Activated T-cell treated with anti-CD3 and anti-CD28 coated beads, Interleukin-2, amount 50 U/mL, for 72 hours (primary cell): ENCODE measurements at places on chromosomes 12 and 14.

DNA sequence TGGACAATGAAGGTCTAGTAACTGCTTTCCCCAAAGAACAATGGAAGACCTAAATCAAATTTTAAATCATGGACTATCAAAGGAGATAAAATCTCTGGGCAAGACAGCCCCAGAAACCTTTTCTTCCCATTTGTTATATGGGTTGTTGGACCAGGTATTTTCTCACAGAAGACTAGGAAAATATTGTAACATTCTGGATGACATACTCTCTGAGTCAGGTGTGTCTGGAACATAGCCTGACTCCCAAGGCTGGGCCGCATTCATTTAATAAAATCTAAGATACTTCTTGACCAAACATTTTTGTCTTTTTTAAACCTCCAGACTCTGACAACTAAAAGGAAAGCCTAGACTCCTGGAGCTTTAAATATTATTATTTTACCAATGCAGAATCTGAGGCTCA, 87.9 kb downstream of the ATP23 start:
- DNase-seq = no peak

DNA sequence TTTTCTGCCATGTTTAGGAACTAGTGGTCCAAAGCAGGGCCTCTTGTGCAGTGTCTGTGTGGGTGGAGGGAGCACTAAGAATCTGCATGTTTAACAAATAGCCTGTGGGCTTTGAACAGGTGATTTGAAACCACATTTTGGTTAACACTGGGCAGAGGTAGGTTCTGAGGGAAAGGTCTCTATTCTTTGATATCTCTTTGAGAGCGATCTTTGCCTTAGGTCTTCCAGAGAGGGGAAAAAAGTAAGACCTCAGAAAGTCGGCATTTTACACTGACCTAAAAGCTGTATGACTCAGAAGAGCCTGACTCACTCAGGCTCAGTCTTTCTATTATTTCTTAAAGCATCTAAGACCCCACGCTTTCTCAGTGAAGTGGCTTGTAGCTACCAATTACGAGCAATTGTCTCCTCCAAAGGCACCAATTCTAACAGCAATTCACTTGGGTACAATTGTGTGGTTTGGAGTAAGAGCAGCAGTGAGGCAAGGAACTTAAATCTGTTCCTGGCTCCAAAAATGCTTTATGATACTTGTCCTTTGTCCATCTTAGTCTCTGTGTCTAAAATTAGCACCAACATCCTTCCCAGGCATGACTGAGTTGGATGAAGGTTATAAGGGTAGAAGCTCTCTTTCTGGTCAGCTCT, 8.8 kb downstream of the EIF2B2 start:
- DNase-seq = peak; percentile 24

DNA sequence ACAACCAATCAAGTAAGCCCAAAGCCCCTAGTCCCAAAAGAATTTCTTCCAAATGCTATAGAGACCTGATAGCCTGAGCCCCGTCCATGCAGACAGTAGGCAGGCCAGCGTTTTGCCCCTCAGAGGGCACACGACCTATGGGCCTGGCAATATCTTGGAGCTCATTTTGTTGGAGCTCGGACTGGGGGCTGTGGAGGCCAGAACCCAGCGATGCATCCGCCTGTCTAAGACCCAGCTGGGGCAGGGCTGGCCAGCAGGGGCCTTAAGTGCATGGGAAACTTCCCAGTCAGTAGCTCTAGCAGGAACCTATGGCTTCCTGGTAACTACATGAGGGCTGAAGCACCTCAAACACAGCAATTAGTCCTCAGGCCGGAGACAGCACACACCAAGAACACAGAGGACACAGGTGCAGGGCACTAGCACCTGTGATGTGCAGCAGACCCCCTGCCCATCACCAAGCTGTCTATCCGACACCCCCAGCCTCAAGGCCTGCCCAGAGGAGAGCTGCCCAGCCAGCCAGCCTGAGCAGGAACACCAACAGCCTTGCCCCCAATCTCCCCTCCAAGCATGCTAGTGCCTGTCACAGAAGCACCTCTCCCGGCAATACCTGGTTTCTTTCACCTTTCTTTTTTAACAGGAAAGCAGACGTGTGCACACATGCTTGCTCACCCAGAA, 50.8 kb downstream of the ARL6IP4 start:
- no peak for DNase-seq

DNA sequence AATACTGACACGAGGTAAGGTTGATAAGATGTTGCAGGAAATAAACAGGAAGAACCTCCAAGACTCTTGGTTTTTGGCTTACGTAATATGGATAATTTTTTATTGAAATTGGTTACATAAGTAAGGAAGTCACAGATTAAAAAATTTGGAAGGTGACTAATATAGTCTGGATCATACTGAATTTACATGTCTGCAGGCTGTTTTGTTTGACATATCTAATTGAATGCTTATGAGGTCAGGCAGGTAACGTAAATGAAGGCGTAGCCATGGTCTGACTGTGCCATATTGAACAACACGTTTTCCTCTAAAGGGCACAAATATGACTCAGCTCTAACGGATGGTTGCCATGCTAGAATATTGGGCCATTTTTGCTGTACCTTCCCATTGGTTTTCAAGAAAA, 648.1 kb upstream of the NOVA1 start:
- DNase-seq = no peak

- DNase-seq = no peak
Observed at GRCh38 chr14:80077262-80077661, 134.0 kb downstream of the DIO2 start.

DNA sequence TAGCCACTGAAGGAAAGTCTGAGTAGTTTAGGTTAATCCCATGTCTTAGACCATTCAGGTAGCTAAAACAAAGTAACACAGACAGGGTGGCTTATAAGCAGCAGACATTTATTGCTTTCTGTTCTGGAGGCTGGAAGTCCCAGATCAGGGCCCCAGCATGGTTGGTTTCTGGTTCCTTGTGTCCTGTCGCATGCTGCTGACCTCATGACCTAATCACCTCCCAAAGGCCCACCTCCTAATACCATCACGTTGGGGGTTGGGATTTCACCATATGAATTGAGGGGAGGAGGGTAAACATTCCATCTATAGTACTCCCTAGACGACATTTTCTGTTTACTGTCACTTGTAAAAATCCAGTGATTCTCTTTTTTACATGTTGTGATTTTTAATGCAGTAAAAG, 148.6 kb downstream of the FBXL14 start:
- no peak for DNase-seq
